ENCODE measurements at places on chromosomes 6 and 20.
A peak's percentile ranks its signal among the peaks of the same experiment; 100 is the strongest.

DNA sequence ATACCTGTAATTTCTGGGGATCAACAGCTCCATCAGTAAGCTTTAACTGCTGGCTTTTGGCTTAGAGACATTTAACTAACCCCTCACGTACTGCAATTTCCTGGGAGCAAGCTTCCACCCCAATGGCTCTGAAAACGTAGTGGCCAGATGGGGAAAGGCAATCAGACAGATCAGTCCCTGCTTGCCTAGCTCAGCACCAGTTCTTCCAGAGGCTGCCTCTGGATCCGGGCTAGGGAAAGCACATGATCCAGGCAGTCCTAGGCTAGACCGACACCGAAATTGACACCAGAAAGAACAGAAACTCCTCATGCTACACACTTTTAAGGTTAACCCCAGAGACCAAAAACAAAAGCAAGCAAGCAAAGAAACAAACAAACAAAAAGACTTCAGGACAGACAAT is 13.3 kb downstream of the PREP start:
- DNase-seq = no peak

GRCh38 chr20:10185741-10186558 is 32.7 kb upstream of the SNAP25 start:
- DNase-seq = no peak

DNA sequence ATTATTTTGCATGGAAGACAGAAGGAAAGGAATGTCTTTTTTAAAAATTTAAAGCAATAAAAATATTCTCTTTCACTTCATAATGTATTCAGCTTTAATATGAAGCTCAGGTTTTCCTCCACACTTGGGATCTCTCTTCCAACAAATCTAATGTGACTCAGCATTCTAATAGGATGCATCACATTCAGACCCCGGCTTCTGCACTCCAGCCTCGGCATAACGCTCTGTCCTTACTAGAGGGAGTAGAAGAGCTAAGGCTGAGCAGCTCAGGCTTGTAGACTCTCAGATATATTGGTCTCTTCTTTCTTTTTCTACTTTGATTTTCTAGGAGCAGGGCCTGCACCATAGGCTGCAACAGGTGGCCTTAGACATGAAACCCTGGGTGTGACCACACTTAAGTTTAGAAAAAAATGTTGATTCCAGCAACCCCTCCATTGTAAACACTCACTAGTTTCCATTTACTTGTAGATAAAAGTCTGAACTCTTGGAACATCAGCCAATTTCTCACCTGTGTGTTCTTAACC is 161.7 kb downstream of the PAK5 start:
- no peak for DNase-seq

GRCh38 chr6:24332317-24332716 is 25.5 kb downstream of the DCDC2 start:
- no peak for DNase-seq

- DNase-seq = peak; percentile 82
Measured at GRCh38 chr20:58209652-58210397, 18.6 kb downstream of the ANKRD60 start.

DNA sequence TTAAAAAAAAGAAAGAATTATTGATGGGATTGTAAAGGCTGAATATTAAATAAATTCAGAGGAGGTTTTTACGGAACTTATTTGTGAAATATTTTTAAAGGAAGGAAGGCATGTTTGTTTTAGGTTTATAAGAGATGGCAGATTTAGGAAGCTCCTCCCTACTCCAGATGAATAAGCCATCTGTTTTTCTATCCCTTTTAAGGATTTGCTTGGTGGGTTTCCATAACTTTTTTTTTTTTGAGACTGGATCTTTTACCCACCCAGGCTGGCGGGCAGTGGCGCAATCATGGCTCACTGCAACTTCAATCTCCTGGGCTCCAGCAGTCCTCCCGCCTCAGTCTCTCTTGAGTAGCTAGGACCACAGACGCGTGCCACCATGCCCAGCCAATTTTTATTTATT is 30.4 kb downstream of the PTPRA start:
- DNase-seq = no peak

DNA sequence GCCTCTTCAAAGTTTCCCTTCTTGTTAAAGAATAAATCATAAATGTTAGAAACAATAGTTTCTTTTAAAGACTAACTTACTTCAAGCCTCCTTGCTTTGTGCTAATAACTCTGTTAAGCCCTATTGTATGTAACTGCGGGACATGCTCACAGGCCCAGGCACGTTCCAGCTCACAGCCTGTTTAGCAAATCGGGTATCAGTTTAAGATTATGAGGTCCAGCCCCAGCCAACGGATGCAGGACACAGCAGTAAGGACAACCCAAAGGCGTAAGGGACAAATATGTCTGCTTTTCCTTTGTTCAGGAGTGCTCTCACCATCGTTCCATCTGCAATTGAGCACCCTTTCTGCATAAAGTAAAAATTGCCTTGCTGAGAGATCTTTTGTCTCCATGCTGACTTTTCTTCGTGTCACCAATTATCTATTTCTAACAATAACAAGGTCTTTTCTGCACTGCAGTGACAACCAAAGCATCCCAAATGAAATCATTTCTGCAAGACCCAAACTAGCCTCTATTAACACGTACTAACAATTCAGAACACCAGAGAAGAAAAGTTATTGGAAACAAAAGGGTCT is 1.4 kb downstream of the C6orf52 start:
- no peak for DNase-seq

DNA sequence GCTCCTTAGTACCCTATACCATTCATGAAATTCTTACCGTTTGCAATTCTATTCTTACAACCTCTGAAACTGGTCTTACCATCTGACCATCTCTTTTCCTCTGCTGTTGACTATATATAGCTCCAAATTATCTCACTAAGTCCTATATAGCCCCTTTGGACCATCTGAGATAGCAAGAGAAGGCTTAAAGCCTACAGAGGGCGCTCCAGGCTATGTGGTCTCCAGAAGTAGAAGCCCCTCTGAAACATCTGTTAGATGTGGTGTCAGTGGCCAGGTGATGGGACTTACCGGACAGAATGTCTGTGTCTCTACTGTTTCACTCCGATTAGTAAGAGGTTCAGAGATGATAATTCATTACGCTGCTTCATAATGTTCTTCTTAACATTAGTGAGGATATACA is 140.7 kb upstream of the BMP2 start:
- no peak for DNase-seq

GRCh38 chr6:106158816-106159215 is 72.7 kb downstream of the PRDM1 start:
- DNase-seq = no peak
